ENCODE measurements at places on chromosomes 7 and 10.
A peak's percentile ranks its signal among the peaks of the same experiment; 100 is the strongest.

DNA sequence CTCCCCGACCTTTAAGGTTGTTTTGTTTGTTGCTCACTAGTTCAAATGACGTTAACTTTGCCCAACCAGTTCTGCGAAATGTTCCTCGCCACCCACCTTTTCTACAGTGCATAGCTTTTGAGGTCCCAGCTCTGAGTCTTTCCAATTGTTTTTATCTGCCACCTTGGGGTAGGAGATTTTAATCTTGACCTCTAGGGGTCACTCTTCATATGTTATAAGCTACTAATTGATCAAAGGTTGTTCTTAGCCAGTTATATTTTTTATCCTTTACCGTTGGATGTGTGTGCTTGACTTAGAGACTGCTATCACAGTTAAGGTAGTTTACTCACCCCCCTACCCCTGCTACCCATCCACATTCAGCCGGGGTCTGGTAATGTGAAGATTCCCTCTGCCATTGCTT, 372.4 kb downstream of the SUGCT start:
- DNase-seq, result no peak

GRCh38 chr10:73954737-73955136, 43.2 kb upstream of the VCL start:
- DNase-seq, result no peak

GRCh38 chr10:132655735-132656134, 118.1 kb downstream of the INPP5A start:
- DNase-seq, result no peak

DNA sequence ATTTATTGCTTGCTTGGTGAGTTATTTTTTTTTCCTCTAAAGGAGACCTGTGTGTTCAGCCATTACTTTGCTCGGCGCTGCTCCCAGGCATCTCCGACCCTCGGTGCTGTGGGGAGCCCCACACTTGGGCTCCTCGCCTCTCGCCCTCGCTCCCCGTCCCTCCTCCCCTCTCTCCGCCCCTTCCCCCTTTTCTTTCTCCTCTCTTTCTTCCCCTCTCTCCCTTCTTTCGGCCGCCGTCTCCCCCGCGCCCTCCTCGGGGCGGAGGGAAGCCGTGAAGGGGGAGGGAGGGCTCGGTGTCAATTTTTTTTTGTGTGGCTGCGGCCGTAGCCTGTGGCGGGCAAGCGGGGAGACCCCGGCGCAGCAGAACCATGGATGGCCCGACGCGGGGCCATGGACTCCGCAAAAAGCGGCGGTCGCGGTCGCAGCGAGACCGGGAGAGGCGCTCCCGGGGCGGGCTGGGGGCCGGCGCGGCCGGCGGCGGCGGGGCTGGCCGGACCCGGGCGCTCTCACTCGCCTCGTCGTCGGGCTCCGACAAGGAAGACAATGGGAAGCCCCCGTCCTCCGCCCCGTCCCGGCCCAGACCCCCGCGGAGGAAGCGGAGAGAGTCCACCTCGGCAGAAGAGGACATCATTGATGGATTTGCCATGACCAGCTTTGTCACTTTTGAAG, 1.1 kb downstream of the AUTS2 start:
- DNase-seq, result no peak

GRCh38 chr7:30926313-30926712, 14.7 kb downstream of the AQP1 start:
- no peak for DNase-seq

- DNase-seq, result no peak
Measured at GRCh38 chr7:41313171-41313570, 389.7 kb downstream of the INHBA start.

DNA sequence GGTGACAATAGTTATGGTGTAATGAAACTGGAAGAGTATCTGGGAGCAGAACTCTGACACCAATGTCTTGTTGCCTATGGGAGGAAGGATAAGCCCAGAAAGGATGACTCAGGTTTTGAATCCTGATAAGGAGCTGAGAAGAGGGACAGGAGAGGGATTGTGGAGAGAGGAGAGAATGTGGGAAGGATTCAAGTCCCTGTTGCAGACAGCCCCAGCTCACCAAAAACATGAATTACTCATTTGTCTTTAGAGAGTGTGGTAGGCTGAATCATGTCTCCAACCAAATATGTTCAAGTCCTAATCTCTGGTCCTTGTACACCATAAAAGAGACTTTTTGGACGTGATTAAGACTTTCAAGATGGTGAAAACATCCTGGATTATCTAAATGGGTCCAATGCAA, 206.9 kb upstream of the PHYHIPL start:
- DNase-seq, result no peak

DNA sequence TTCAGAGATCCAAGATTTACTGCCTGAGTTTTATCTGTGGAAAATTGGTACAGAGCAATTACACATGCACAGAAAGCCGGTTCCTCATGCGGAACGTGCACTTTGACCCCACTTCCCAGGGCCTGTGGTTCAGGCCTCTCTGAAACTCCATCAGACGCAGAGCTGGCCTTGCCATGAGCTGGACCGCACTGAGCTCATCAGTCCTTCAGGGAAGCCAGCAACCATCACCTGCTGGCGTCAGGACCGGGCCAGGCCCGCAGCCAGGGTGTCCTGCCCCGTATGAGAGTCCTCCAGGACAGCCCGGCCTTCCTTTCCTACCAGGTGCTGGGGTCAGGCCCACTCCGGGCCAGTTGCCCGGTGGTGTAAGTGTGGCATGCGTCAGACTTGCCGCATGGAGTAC, 446.5 kb upstream of the FOXK1 start:
- DNase-seq, result no peak

- no peak for DNase-seq
Measured at GRCh38 chr10:97778452-97779302, 6.9 kb upstream of the SFRP5 start.

DNA sequence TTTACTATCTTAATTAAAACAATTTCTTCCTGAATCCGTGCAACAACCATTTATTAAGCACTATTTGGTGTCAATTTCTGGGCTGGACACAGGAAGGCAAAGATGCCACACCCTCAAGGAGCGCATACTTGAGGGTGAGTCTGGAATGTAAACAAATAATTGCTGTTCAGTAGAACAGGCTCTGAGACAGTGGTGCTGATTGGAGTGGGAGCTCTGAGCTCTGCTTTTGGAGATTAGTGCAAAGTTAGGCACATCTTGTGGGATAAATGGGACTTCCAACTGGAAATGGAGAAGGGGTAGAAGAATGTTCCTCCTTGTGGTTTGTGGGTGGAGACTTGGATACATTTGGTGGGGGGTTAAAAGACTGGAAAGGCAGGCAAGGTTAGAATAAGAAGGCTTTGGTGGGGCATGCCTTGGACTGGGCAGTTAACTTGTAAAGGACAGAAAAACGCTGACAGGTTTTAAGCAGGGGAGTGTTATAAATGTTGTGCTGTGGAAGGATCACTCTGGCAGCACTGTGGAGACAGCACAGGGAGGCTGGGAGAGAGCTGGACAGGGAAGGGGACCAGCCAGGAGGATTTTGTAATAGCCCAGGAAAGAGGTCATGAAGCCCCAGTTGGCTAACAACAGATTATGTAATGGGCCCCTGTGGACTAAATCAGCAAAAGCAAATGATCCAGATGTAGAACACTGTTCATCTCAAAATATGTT, 80.7 kb downstream of the ZNF365 start:
- DNase-seq, result no peak

DNA sequence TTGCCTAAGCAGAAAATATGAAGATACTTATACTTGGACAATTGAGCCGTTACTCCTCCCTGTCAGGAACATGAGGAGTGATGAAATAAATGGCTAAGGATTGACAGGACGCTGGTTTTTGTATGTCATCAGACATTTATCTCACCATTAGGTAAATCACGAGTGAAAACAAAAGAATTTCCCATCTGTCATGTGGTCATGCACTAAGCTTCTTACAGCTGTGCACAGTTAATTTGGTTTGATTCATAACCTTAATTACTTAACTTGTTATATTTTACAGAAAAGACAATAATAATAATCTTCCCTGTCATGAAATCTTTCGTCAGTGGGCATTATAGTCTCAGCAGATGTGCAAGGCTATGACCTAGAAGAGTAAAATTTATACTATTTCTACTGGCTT, 266.5 kb downstream of the HGF start:
- DNase-seq, result no peak

DNA sequence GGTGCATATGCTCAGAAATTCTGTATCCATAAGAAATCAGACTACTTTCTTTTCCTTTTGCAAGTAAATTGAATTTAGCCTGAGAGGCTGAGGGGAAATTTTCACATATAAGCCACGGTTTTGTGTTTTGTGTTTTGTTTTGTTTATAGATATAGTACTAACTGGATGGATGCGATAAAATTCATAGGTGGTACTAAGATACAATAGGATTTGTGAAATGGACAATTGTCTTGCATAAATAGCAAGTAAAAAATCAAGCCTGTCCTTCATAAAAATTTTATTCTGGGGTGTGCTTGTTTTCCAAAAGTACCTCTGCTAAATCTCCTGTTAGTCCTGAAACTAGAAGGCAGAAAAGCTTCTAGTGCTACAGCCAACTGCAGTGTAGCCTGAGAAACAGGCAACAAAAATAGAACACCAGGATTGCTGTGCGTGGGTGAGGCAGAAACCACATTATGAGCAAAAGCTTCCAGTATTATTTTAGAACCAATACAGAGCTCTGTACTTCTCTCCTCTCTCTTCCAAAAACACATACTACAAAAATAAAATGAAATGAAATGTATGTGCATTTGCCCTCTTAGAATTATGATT, 634 bp upstream of the HDAC9 start:
- no peak for DNase-seq

DNA sequence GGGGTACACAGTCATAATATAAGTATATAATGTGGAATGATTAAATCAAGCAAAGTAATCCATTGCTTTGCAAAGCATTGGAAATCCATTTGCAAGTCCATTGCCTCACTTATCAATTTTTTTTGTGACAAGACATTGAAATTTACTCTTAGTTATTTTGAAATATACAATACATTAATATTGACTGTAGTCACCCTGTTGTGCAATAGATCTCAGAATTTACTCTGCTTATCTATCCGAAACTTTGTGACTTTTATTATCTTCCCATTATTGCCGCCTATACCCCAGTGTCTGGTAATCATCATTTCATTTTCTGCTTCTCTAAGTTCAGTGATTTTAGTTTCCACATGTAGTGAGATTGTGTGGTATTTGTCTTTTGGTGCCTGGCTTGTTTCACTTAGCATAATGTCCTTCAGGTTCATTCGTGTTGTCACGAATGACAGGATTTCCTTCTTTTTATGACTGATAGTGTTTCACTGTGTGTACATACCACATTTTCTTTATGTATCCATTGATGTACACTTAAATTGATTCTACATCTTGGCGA, 5.8 kb downstream of the MALRD1 start:
- DNase-seq, result no peak

- DNase-seq, result no peak
Measured at GRCh38 chr10:60377042-60377352, 12.7 kb downstream of the ANK3 start.

DNA sequence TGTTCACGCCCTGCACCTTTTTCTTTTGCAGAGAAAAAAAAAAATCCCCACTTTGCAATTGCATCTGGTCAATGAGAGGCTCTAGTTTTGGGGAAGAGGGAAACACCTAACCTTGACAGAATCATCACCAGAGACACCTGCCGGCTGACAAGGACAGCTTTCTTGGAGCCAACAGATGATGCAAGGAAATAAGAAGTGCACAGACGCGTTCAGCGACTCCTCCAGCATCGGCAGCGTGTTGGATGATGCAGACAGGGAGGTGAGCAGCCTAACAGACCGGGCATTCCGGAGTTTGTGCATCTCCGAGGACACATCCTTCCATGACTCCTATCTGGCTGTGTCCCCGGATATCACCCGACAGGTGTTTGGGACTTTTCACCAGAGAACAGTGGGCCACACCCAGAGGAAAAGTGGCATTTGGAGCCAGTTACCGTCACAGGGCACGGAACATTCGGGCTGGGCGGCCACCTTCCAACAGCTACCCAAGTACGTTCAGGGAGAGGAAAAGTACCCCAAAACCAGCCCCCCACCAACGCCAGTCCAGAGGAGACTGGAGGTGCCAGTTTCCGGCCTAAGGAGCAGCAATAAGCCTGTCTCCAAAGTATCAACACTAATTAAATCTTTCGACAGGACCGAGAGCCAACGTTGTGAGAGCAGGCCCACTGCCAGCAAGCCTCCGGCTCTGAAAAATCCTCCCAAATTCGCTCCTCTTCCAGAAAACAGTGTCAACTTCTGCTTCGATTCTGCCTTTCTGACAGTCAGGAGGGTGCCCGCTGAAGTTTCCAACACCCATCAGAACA, 23.6 kb downstream of the C10orf71 start:
- no peak for DNase-seq

DNA sequence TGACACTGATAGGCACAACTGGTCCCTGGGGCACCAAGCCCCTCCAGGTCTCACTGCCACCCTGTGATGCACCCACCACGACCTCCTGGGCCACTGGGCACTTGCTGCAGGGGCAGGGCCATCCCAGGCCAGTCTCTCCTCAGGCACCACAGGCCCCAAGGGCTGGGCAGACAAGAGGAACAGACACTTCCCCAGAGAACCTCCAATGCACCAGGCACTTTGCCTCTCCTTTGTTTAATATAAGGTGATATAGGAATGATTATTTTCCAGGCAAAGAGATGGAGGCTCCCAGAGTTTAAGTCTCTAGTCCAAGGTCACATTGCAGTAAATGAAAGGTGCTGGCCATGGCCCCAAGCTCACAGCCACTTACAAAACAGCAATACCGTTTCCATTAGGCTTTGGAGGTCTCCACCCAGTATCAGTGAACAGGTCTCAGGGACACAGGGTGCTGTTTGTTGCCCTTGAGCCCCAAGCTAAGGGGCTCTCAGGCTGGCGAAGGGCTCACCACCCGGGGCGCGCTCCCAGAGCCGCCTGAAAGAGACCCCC, 4.5 kb downstream of the DEPP1 start:
- no peak for DNase-seq

DNA sequence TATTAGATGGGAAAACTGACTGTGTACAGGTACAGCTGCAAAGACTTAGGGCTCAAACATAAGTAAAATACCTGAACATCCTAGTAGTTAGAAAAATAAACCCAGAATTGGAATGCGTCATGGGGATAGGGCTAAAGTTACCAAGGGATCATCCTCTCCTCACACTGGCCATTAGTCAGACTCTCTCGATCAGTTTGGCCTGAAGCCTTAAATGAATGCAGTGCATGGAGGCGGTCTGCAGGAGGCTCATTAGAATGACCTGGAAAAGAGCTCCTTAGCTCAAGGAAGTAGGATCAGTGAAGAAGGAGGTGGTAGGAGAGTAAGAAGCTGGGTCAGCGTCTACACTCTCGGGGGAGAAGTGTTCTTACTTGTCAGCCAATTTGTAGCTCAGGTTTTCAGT, 35.3 kb downstream of the DENND2A start:
- DNase-seq, result no peak

- no peak for DNase-seq
Measured at GRCh38 chr10:75276069-75276872, 40.5 kb upstream of the COMTD1 start.

- peak; percentile 65 for DNase-seq
Measured at GRCh38 chr10:22335173-22335933, 9.9 kb upstream of the SPAG6 start.

DNA sequence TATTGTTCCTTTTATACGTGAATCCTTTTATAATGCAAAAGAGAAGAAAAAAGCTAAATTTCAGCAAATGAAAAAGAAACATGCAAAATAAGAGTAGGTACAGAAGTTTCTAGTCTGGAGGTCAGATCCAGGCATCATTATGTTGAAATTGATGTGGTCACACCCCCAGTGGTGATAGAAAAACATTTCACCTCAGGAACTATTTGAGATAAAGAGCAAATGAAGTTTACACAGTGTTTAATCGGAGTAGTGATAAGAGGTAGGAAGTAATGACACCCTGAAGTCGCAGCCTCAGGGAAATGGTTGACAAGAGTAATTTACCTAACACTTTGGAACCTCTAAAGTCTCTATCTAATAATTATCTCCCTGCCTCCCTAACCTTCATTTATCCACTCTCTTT, 536.0 kb upstream of the STEAP1 start:
- no peak for DNase-seq

GRCh38 chr7:133642907-133643306, 390.0 kb downstream of the EXOC4 start:
- no peak for DNase-seq

Data from stimulated activated naive CD4-positive, alpha-beta T cell (primary cell).